Stimulated activated CD4-positive, alpha-beta T cell treated with anti-CD3 and anti-CD28 coated beads, Interleukin-2, amount 100 ng/mL, for 4 hours (primary cell): ENCODE measurements at places on chromosomes 5 and 9.

DNA sequence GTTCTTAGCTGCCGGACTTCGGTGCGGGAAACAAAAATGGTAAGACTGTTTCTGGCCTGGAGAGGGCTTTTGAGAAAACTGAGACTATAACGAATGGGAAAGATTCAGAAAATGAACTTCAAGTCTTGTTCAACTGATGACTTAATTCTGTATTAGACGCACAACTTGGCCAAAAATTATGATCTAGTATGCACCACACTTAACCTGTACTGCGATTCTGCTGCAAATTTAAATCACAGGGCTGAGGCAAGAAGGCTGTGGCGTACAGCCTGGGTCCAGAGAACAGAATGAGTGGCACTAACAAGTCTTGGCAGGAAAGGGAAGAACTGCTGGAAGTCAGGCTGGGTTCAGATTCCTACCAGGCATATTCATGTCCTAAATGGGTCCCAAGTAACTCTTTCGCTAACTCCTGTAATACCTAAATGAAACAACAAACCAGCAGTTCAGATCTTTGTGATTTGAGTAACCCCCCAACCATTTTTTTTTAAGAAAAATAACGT lies 781 bp upstream of the COL23A1 start:
- no peak for DNase-seq

- DNase-seq = no peak
Measured at GRCh38 chr5:2903451-2904395, 152.2 kb upstream of the IRX2 start.

- DNase-seq = no peak
Measured at GRCh38 chr5:40266952-40267351, 412.8 kb upstream of the PTGER4 start.

GRCh38 chr9:114210691-114211276 lies 55.4 kb downstream of the COL27A1 start:
- no peak for DNase-seq

GRCh38 chr5:97600486-97600885 lies 417.4 kb upstream of the RIOK2 start:
- no peak for DNase-seq

GRCh38 chr5:97943036-97943435 lies 760.0 kb upstream of the RIOK2 start:
- DNase-seq = no peak

DNA sequence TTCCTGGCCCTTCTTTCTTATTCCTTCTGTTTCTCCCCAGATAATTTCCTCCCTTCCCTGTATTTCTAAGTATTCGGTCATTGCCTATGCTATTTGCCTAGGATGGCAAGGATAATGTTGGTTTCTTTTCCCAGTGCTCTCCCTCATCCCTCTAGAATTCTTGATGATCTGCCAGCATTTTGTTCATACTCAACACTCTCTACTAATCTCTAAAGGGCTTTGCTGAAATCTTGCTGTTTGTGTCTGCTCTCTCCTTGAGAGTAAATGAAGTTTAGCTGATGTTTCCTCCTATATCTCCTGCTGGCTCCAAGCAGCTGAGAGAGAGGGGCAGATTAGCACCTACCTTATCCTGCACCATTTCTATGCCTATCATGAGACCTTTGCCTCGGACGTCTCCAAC lies 38.1 kb downstream of the AGXT2 start:
- DNase-seq = no peak

- no peak for DNase-seq
Measured at GRCh38 chr9:16236311-16236710, 634.2 kb downstream of the BNC2 start.

DNA sequence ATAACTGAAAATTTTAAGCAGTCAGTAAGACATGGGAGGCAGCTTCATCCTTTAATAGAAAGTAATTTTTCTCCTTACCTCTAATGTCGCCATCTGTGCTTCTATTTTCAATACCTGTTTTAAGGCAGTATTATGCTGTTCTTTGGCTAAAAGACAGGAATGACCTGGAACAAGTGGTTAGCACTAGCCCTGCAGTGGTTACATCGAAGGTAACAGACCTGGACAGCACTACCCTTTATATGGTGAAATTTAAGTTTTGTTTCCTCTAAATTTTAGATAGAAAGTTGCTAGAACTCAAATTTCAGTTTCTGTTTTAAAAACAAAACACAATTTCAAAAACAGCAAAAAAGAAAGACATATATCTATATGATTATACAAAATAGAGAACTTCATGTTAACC lies 534.1 kb upstream of the CDH6 start:
- no peak for DNase-seq

- no peak for DNase-seq
Measured at GRCh38 chr5:95918421-95919006, 43.1 kb downstream of the ELL2 start.

GRCh38 chr5:59071755-59072549 lies 489.1 kb downstream of the RAB3C start:
- DNase-seq = no peak

DNA sequence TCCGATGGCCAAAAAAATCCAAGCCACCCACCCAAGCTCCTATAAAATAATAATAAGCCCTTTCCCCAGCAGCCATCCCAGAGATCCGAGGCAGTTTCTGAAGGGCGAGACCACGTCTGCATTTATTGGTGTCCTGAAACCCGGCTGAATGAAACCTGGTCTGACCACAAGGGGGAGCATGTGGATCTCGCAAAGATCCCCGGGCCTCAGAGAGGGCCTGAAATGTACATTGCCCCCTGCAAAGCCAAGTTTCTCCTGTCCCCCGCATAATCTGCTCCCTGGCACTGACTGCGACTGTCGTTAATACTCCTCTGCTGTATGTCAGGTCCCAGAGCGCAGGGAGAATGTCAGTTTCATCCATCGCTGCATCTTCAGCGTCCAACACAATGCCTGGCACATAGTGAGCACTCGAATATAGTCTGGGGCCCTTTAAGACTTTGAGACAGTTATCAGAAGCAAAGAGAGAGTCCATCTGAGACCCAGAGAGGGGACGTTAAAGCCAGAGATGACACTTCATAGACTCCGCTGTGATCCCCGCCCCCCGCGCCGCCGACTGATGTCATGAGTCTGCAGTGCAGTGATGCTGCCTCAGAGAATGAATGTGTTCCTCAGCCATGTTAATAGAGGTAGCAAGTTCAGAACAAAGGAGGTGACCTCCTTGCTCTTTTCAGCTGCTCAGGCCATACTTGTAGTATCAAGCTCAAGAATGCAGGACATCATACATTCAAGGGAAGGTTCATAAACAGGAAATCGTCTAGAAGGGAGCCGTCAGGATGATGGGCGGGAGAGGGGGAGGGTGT lies 74.5 kb upstream of the BARHL1 start:
- peak; percentile 48 for DNase-seq

GRCh38 chr9:123326662-123327093 lies 29.3 kb upstream of the CRB2 start:
- DNase-seq = no peak

- DNase-seq = no peak
Measured at GRCh38 chr5:164672205-164672604, 1166.8 kb downstream of the MAT2B start.

- DNase-seq = no peak
Measured at GRCh38 chr5:158436271-158437065, 577.5 kb upstream of the CLINT1 start.

- DNase-seq = peak; percentile 45
Measured at GRCh38 chr5:67209141-67209771, 12.7 kb upstream of the CD180 start.

GRCh38 chr9:24342457-24342856 lies 203.2 kb downstream of the IZUMO3 start:
- DNase-seq = no peak

DNA sequence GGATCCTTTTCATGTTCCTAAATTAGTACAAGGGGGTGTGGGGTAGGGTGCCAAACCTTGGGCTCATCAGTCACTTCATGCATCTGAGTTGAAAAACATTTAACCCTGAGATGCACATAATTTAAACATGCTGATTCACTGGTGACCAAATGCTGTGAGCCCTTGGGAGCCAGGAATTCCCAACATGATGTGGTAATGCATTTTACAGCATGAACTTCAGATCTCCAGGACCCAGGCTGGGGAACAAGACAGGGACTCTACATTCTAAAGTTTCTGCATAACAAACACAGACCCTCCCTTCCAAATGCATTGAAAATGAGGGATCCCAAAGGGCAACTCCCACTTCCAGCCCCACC lies 322.2 kb downstream of the NDUFS4 start:
- no peak for DNase-seq

DNA sequence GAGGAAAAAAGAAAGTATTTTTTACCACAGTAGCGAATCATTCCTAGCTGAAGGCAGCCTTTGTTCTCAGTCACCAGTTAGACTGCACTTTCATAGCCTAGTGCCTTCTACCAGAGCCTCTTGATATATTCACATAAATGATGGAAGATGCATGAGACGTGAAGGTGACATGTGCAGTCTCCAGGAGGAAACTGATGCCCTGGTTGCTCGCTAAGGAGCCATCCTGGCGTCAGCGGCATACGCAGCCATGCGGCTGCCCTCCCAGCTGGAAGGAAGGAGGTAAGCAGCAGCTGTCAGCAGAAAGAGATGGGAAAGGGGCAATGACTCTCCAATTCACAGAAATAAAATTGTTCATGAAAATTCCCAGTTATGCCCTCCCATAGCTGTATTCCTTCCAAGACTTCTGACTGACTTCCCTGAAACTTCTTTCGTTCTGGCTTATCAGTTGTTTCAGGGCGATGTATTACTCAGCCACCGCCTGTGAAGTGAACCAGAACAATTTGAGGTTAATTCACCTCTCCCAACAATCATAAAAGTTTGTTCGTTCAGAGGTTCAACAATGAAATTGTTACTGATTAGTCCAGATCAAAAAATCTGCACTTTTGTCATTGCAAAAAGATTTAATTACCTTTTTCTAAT lies 331.2 kb downstream of the NR2F1-AS1 start:
- DNase-seq = no peak

GRCh38 chr5:72465601-72466563 lies 41.3 kb downstream of the ZNF366 start:
- no peak for DNase-seq

DNA sequence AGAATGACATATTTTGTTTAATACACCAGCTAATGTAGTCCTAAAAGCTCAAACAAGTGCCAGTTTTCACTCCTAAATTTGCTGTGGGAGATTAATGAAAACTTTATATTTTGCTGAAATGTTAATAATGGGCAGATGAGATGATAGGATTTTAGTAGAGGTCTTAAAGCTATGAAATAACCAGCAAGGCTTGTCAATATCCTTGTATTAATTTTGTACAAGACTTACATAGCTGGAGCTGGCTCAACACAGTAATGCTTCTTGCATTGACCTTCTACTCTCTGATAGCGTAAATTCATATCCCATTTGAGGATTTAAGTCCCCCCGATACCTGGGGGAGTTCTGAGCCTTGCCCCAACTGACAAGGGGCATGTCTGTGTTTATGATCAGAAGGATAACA lies 219.2 kb downstream of the MAPKAP1 start:
- no peak for DNase-seq

DNA sequence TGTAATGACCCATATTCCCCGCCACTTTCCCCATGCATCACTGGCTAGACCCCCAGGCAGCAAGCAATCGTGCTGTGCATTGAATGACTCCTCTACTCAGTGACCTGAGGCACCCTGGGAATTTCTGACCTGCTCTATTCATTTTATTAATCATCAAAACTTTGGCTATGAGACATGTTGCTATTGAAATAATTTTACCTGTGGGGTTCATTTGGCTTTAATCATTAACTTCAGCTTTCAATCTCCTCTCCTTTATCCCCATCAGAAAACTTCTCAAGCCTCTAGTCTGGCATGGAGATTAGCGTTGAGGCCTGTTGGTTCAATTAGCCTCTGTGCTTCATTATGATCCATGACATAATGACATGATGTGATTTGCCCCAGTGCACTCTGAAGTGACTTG lies 429.0 kb downstream of the ZNF608 start:
- no peak for DNase-seq

- no peak for DNase-seq
Measured at GRCh38 chr5:15320871-15321270, 179.1 kb upstream of the FBXL7 start.

- DNase-seq = no peak
Measured at GRCh38 chr5:107415762-107416161, 255.0 kb downstream of the EFNA5 start.

DNA sequence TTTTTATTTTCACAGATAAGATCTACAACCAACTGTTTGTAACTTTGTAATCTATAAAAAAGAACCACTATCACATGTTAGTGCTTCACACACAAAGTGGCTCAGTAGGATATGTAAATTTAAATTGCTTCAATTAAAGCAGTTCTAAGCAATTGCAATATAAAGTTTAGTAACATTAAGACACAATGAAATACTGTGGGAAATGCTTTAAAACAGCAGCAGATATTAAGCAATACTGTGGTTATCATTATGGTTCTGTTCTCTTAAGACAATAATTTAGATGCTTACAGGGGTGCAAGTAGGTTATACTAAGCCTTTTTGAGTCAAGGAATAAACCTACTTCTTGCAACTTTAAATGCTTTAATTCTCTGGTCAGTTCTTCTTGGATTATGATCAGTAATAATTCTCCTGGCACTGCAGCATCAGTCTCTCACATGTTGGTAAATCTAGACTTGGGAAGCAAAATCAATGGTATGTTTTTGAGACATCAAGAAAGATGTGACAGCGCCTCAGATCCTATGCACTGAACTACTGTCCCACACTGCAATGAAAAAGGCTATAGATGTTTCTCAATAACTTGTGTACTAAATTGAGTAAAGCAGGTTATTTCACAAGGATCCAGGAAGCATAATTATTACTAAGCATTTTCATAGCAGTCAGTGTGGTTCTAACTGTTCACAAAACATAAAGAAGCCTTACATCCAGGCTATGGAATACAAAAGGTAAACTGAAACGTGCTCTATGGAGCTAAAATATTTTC lies 338.7 kb upstream of the PDE4D start:
- DNase-seq = no peak

- DNase-seq = no peak
Measured at GRCh38 chr9:69016191-69017096, 2.5 kb upstream of the PRKACG start.

GRCh38 chr9:117546894-117547678 lies 132.2 kb upstream of the ASTN2 start:
- DNase-seq = no peak

- no peak for DNase-seq
Measured at GRCh38 chr5:151047814-151048425, 27.5 kb downstream of the GPX3 start.

- no peak for DNase-seq
Measured at GRCh38 chr9:130857864-130858738, 23.0 kb downstream of the ABL1 start.

GRCh38 chr5:82521431-82522051 lies 243.4 kb upstream of the RPS23 start:
- no peak for DNase-seq

GRCh38 chr5:129096382-129096991 lies 1.9 kb downstream of the ISOC1 start:
- no peak for DNase-seq
